ENCODE measurements at places on chromosomes 11 and 22.

DNA sequence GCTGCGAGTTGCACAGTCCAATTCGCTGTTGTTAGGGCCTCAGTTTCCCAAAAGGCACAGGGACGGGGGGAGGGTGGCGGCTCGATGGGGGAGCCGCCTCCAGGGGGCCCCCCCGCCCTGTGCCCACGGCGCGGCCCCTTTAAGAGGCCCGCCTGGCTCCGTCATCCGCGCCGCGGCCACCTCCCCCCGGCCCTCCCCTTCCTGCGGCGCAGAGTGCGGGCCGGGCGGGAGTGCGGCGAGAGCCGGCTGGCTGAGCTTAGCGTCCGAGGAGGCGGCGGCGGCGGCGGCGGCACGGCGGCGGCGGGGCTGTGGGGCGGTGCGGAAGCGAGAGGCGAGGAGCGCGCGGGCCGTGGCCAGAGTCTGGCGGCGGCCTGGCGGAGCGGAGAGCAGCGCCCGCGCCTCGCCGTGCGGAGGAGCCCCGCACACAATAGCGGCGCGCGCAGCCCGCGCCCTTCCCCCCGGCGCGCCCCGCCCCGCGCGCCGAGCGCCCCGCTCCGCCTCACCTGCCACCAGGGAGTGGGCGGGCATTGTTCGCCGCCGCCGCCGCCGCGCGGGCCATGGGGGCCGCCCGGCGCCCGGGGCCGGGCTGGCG, at the start of gene BCR:
TSS of gene BCR (plus strand) at position 209 of the 592 bp plus-strand sequence. CDS start 452 bp downstream, outside the sequence.
- no peak for DNase-seq

DNA sequence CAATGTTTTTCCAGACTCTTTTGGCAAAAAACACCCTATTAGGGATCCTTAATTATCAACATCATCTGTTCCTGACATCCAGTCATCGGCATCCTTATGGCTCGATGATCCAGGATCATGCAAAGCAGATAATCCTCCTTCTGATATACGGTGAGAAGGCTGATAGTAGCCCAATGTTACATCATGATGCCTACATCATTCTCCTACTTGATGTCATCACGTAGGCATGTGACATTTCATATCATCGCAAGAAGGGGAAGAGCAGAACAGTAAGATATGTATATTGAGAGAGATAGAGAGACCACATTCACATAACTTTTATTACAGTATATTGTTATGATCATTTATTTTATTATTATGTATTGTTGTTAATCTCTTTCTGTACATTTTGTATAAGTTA, 168.6 kb downstream of the ADAMTS15 start:
- DNase-seq = no peak

GRCh38 chr22:37509059-37509860, 10.0 kb downstream of the CARD10 start:
- DNase-seq = no peak

DNA sequence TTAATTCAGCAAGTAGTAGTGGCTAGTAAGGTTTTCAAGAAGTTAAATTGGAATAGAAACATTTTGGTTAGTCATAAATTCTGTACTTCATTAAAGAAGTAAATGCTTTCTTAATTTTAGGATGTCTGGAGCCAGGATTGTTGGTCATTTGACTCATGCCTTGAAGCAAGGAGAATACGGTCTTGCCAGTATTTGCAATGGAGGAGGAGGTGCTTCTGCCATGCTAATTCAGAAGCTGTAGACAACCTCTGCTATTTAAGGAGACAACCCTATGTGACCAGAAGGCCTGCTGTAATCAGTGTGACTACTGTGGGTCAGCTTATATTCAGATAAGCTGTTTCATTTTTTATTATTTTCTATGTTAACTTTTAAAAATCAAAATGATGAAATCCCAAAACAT, 25.8 kb downstream of the ACAT1 start:
- DNase-seq = no peak

DNA sequence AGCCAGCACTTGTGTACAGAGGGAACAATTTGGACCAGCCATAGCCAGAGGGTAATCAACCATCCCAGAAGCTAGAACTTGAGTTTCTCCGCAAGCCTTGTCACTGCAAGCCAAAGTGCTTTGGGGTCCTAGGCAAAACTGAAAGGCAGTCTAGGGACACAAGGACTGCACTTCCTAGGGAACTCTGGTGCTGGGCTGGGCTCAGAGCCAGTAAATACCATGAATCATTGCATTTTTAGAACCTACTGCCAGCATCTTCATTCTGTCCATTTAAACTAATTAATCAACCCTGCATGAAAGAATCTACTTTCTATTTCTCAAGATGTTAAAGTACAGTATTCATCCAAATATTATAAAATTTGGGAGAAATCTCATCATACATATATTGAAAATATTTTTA, 20.0 kb downstream of the PATE3 start:
- no peak for DNase-seq

GRCh38 chr22:37412495-37413250, 14.6 kb downstream of the ELFN2 start:
- no peak for DNase-seq

DNA sequence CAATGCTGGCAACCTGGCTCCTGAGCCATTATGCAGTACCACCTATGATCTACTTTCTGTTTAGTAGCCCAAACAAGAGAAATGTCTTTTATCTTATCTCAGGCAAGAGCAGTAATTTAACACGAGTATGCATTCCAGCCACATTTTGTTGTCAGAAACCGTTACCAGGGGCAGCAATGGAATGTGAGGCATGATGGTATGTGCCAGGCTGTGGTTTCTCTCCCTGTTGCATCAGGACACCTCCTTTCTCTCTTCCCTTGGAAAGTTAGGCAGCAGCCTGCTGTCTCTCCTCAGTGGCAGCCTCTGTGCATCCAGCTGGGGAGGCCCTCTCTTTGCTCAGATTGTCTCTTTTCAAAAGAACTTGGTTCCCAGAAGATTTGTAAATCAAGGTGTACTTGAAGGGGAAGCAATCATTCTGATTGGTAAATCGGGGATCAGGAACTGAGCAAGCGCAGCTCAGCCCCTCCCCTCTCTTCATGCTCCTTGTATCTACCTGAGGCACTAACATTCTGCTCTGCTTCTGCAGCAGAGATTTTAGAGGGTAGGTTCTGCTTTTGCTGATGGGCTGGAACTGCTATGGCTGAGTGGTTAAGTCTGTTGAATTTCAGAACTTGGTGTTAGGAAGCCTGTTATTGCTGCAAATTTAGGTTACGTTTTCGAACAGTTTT, 229.2 kb downstream of the ADAMTS15 start:
- peak; percentile 86 for DNase-seq

Data from GM04503 (cell line).